H1 (cell line): ENCODE measurements at places on chromosomes 6 and 20.

DNA sequence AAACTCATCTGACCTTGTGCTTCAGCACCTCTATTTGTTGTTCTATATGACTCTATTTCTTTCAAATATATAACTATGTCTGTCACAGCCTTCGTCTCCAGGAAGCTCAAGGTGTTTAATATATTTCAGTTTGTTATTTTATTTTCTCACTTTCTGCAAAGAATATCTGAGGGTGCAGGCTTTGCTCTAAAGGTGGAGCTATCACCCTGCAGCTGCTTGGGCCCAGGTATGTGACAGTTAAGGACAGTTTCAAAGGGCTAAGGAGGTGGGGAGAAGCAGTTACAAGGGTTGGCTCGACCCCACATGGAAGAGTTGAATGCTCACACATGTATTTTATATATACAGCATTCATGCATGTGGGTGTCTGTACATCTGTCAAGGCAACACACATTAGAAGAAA, 405.6 kb downstream of the BTBD9 start:
- no peak for DNase-seq

- DNase-seq, result no peak
Measured at GRCh38 chr20:41905199-41905598, 287.0 kb upstream of the CHD6 start.

GRCh38 chr6:124524491-124525200, 437.6 kb upstream of the RNF217 start:
- DNase-seq, result no peak

GRCh38 chr6:26335631-26336323, 29.2 kb upstream of the BTN3A2 start:
- no peak for DNase-seq

DNA sequence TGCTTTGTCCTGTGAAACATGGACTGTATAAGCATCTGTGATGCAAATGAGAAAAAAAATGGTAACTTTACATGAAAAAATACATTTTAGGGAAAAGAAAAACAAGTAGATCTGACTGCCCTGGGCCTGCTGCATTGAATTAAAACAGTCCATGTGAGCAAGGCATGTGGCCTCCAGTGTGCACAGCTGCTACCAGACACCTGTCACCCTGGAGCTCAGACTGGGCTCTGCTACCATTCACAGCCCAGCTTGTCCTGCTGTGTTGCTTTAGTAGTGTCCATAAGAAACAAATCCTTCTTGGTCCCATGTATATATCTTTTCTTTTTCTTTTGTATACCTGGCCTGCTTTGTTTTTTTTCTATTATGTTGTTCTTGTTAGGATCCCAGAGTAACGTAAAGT, 315.9 kb downstream of the NKAIN2 start:
- no peak for DNase-seq

- no peak for DNase-seq
Measured at GRCh38 chr20:35901678-35902544, 52.4 kb downstream of the SCAND1 start.

GRCh38 chr6:23243854-23244253, 674.5 kb downstream of the HDGFL1 start:
- no peak for DNase-seq

DNA sequence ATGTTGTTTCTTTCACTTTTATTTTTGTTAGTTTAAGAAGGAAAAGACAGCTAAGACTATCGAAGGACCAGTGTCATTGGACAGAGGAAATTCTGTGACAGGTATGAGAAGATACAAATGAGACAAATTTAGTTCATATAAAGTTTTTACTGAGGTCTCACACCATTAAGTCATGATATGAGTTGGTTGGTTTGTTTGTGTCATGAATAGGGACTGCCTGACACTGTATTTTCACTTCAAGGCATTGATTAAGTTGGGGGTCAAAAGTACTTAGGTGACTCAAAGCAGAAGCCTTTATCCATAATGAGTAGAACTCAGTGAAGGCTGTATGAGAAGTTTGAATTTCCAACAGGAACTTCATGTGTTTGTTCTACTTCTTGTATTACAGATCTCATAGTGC, 21.3 kb upstream of the HIVEP2 start:
- no peak for DNase-seq

- DNase-seq, result no peak
Measured at GRCh38 chr6:392441-393390, 1.2 kb downstream of the IRF4 start.

DNA sequence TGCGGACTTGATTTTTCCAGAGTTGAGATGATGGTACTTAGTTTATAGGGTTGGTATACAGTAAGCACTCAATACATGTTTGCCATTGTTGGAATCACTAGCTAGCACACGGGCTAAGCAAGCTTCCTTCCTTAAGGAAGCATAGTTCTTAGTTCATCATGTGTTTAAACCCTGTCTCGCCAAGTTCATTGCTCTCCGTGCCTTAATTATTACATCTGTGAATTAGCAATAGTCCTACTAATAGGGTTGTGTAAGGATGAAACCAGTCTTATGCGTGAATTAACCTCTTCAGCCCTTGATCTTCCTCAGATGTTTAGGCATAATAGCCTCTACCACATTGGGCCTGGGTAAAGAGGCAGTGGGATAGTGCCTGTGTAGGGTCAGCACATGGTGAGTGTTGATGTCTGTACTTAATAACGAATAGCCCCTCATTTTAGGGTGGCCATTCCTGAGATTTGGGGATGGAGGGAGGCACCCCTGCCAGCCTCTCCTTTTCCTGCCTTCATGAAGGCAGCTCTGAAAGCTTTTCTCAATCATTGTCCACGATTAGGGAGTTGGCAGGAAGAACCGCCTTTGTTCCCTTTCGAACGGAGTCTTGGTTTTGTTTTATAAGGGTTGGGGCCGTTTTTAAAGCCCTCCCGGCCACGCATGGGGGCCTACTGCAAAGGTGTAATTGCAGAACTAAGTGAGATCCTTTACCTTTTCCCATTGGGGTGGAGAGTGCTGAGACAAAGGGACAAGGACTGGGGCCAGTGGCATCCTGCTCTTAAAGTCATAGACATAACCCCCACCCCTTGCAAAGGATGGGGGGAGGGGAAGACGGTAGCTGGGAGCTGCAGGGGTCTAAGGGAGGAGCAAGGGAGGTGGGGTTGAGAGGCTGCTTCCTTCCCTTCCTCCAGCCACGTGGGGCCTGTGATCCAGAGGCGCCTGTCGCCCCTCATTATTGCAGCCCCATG, 2.1 kb downstream of the DNMT3B start:
- peak; percentile 89 for DNase-seq

DNA sequence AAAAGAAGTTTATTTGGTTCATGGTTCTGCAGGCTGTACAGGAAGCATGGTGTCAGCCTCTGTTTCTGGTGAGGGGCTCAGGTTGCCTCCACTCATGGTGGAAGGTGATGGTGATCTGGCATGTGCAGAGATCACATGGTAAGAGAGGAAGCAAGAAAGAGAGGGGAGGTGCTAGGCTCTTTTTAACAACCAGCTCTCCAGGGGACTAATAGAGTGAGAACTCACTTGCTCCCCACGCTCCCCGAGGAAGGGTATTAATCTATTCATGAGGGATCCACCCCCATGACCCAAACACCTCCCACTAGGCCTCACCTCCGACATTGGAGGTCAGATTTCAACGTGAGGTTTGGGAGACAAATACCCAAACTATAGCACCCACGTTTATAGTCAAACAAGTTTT, 4.0 kb upstream of the GJB7 start:
- no peak for DNase-seq

GRCh38 chr6:24882295-24882694, 53.5 kb downstream of the RIPOR2 start:
- DNase-seq, result no peak

GRCh38 chr20:23658989-23659609, 21.3 kb upstream of the CST3 start:
- no peak for DNase-seq

DNA sequence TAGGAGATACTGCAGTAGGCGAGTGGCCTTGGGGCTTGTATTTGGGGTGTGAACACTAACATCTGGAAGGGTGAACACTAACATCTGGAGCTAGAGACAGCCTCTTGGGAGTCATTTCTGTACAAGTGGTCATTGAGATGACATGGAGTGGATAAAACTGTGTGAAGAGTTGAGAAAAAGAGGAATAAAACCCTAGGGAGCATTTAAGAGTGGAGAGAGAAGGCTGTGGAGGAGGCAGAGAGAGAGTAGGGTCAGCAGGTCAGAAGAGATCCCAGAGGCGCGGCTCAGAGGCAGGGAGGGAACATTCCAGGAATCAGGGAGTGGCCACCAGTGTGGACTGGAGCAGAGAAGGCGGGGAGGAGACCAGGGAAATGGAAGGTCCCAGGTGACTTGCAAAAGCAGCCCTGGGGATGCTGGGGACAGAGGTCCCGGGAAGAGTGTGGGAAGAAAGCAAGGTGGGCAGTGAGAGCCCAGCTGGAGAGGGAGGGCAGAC, 202.0 kb upstream of the RNF24 start:
- no peak for DNase-seq

DNA sequence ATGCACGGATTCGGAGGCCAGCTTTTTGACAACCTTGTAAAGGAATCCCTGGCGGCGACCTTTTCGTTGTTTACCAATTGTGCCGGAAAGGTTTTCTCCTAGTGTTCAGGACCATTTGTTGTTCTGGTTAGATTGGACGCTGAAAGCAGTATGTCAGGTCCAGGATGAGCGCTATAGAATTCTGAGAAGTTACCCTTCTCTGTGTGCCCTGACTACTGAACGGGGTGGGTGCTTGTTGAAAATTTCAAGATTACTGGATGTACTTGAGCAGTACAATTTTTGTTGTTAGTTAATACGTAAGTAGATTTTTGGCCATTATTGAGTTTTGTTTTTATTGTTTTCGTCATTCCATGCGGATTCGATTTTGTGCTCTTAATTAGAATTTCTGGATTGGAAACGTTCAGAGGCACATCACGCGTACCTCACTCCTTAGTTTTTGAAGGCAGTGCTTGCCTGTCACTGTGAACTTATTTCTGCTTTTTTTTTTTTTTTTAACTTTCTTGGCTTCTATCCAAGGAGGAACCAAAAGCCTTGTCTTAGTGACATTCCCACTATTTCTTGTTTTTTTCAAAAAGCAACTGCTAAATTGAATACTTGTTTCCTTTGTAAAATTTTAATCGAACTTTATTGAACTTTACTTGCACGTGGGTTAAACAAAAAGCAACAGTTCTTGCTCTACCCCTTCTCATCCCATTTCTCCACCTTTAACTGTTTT, 898 bp downstream of the XRN2 start:
- no peak for DNase-seq

DNA sequence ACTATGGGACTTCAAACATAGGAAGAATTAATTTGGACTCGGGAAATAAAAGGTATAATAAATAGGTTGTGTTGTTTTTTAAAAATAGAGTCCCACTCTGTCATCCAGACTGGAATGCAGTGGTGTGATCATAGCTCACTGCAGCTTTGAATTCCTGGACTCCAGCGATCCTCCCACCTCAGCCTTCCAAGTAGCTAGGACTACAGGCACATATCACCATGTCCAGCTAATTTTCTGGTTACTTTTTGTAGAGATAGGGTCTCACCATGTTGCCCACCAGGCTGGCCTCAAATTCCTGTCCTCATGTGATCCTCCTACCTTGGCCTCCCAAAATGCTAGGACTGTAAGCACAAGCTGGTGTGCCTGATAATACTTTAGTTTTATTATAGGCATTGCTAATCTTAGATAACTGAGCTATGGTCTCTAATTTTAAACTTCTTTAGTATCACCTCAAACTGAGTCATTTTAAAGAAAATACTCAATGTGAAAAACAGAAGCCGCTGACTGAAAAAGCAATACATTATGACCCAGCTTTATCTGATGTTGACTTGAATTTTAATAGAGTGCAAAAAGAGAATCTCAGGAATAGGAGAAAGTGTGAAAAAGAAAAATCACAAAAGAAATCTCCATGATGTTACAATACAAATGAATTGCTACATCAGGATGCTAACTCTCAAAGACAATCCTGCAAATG, 251.0 kb downstream of the RNGTT start:
- no peak for DNase-seq

DNA sequence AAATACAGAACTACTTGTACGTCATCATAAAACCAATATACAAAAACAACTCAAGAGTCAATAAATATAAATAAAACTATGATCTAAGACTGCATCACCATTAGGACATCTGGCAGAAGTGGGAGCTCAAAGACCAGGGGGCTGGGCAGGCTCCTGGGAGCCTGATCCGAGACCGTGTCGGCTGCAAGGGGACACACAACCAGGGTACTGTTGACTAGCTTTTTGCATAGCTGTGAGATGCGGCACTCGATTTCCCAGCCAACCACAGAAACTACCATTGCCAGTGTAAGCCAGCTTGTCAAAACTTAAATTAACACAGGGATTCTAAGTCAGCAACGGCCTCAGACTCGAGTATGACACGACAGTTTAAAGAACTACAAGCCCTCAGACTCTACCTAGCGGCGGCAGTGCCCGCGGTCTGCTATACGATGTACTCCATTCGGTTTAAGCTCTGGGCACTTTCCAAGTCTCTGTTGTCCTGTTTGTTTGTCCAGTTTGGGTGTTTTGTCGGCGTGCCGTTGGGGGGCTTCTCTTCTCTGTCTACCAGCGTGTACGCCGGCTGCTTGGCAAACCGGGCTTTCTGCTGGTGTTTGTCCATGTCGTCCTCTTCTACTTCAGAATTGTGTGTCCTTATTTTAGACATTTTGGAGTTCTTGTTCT, 34.6 kb downstream of the JAG1 start:
- DNase-seq, result no peak

DNA sequence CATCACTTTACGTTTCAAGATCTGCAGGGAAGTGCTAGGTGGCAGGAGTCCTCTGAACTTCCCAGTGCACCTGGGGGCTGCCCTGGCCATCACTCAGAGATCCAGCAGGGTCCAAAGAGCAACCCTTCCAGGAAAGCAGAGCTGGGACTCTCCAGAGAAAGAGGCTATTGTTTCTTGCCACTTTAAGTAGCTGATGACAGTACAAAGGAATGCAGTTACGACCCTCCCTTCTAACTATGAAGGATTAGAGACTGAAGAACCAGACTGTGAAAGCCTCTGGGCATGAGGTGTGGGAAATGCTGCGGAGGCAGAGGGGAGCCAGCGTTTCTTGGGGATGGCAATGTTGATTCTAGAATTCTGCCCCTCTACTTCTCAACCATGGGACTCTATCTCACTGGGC, 189.1 kb upstream of the SUPT3H start:
- peak; percentile 25 for DNase-seq

DNA sequence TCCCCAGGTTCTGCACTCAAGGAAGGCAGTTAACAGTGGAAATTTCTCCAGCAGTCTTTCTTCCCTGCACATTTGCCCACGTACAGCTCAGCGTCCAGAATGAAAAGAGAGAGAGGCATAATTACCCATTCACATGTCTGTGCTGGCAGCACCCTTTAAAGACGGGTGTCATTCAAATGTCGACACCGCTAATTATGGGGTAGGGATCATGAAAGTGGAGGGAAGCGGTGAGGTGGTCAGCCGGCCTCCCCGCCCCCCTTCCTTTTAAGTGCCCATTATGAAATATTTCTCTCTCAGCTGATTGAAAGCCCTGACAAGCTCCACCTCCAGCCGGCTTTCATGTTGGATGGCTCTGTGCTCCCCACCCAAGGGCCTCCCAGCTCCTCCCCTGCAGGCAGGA, 246.1 kb downstream of the BMP7 start:
- DNase-seq, result no peak
